ENCODE measurements at places on chromosomes 16 and 17.
A peak's percentile ranks its signal among the peaks of the same experiment; 100 is the strongest.

- no peak for DNase-seq
Measured at GRCh38 chr17:56602292-56603130, 9.0 kb downstream of the NOG start.

- DNase-seq: no peak
Measured at GRCh38 chr17:2093349-2093748, 38.4 kb downstream of the HIC1 start.

DNA sequence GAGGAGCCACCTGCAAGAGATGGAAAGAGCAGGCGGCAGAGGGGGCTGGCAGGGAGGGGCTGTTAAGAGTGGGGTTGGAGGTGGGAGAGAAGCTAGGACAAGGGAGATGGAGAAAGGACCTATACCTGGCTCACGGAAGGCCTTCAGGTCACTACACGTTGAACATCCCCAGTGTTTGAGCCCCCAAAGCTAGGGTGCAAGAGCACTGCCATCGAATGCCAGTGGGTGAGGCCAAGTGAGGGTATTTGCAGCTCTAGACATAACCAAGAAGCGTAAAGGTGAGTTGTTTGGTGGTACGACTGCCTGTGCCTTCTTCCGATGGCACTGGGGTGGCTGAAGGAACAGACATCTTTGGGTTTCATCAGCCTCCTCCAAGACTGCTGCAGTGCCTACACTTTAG is 17.0 kb upstream of the HERPUD1 start:
- no peak for DNase-seq

DNA sequence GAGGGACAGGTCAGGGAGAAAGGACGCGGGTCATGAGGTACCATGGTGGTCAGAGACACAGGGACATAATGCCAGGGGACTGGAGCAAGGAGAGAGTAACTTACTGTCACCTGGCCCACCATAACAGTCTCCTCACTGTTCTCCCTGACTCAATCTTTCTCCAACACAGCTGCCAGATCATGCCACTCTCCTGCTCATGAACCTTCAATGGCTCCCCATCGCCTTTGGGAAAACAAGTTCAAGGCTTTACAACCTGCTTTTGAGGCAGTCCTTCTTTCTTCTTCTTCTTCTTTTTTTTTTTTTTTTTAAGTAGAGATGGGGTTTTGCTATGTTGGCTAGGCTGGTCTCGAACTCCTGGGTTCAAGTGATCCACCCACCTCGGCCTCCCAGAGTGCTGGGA is 22.9 kb downstream of the CNGB1 start:
- no peak for DNase-seq

- DNase-seq: no peak
Measured at GRCh38 chr16:47622451-47623176, 161.5 kb downstream of the PHKB start.

DNA sequence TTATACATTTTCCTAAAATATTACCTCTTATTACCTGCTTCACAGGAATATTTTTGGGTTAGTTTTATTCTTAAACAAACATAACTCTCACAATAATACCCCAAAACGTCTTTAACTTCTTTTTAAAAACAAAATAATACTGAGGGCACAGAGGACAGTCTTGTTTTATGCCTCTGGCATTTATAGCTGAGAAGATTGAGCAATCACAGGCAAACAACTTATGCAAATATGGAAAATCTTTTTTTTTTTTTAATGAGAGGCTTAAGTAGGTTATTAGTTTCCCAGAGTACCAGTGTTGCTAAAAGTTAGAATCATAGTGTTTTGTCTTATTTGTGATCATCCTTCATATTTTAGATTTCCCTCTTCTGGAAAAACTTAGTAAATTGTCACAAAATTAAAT is 195.0 kb downstream of the FTO start:
- no peak for DNase-seq

DNA sequence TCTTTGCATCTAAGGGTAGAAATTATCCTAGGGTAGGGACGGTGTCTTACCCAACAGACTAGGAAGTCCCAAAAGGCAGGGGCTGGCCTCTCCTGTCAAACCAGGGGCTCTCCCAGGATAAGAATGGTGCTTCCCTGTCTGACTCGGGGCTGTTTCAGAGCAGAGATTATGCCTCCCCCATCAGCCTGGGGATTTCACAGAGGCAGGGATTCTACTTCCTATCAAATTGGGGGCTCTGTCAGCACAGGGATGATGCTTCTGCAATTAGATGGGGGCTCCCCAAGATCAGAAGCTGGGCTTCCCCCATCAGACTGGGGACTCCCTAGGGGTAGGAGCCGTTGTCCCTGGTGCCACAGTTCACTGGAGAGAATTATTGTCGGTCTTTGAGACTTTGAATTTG is 2.3 kb downstream of the NXPH3 start:
- DNase-seq: peak; percentile 59

GRCh38 chr17:57444682-57445450 is 188.5 kb downstream of the MSI2 start:
- no peak for DNase-seq

DNA sequence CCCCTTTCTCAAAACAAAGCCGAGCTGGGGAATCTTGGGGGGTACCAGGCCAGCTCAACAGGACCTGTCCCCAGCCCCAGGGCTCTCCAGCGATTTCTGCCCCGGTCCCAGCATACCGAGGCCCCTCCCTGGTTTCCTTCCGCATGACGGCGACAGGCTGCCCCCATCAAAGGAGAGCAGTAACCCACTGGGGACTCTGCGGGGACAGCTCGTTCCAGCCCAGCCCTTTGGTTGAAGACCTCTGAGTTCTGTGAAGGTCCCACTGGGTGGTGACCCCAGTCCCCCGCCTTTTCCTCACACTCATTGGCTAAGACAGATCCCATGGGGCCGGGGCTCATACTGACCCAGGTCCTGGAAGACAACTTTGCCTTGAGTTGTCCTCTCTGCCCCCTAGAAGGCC is 4.1 kb downstream of the SMTNL2 start:
- DNase-seq: no peak

DNA sequence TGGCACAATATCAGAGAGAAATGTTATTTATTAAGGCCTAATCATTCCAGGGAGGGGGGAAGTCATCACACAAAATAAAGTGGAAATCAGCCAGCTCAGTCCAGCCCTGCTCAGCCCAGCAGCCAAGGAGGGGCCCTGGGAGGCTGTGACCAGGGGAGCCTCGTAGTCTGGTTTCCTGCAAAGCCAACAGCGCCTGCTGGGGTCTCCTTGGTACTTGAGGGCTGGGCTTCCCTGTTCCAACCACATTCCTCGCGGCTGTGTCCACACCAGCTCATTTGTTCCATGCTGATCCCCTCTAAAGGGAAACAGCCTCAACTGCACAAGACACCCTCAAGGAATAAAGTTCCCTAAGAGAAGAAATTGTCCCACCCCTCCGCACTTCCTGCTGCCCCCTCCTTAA is 154.0 kb downstream of the TMEM132E start:
- DNase-seq: no peak

Measured in stimulated activated naive B cell treated with anti-CD40 and anti-IgM and Interleukin-4, amounts not matched to agents 10 μg/mL and 1 μg/mL and 100 μg/mL, for 72 hours (primary cell).